ENCODE measurements at places on chromosomes 6 and 20.

DNA sequence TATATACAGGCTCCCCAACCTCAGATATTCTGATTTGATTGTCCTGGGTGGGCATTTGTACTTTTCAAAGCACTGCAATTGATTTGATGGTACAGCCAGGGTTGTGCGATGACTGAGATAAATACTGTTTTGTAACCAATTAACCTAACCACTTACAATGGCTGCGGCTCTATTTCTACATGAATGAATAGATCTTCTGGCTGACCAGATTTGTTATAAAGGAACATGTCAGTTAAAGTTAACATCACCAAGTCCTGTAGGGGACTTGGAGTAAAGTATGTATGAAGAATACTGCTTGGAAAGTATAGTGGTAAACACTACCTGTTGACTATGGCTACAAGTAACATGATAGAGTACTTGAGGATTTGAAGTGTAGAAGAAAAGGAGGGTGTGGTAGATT, 369.2 kb upstream of the JAG1 start:
- no peak for DNase-seq

DNA sequence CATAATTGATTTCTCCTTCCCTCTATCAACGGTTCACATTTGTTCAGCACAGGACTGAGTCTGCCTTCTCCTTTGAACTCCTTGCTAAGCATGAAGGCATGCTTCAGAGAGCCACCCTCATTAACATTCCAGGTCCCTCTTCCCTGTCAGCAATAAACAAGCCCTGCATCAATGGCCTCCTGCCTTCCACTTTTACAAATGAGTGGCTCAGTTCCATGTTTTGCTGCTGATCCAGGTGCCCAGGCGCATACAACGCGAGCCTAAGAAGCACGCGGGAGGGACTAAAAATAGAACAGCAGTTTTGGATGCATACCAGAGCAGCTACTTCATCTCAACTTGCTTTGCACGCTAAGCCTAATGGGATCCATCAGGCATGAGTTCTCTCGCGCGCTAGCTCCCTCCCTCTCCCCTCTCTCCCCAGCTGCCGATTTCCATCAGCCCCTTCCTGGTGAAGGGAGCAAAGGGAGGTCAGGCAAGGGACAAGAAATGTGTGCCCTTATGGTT, 53.4 kb downstream of the TRAF3IP2 start:
- peak; percentile 73 for DNase-seq

- no peak for DNase-seq
Observed at GRCh38 chr6:27778625-27779417, 133.4 kb downstream of the OR2B2 start.

DNA sequence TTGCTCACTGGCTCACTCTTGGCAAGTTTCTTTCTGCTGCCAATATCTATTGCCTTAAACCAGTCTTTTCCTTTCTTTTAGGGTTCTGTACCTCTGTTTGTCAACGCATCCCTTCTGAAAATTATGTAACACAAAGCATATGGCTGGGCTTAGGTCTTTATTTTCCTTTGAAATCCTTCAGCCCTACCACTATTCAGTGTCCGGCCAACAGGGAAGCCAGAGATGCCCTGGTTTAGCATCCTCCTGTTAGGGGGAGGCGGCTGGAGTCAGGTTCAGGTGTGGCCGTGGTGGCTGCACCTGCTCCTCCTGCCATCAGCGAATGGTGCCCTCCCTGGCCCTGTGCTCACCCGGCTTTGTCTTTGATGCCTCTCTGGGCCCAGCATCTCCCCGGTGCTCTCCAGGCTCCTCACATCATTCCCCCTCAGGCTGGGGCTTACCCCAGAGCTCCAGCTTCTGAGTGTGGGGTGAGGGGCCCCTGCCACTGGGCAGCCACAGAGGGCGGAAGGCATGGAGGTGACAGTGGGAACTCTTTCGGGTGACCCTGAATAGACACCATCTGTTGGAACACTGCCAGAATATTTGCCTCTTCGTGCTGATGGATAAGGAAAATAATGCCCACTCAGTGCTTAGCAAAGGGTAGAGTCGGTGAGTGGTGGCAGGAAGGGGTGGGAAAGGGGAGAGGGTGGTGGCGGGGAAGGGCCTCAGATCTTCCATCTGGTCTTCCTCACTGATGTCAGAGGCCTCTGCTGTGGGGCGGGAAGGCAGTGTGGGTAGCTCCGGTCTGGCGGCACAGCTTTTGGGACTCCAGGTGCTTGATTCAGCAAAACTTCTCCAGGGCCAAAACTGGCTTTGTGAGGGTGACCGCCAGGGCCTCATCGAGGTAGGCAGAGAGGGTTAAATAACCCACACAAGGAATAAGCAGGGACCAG, 97.2 kb downstream of the DACT2 start:
- DNase-seq, result no peak

DNA sequence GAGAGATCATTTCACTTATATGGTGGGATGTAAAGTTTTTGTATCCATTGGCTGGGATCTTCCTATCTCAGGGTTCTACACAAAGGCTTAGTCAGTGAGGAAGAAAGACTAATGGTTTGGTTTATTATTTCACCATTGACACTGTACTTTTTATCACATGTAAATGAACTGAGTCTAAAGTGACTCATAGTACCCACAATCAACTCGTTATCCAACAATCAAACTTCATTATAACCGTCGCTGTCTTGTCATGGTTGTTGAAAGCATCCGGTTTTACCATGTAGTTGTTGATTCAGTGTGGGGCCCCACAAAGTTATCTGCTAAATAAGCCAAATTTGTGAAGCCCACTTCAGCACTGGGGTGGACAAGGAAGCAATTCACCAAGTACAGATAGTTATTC, 55.8 kb upstream of the MTRF1L start:
- no peak for DNase-seq

DNA sequence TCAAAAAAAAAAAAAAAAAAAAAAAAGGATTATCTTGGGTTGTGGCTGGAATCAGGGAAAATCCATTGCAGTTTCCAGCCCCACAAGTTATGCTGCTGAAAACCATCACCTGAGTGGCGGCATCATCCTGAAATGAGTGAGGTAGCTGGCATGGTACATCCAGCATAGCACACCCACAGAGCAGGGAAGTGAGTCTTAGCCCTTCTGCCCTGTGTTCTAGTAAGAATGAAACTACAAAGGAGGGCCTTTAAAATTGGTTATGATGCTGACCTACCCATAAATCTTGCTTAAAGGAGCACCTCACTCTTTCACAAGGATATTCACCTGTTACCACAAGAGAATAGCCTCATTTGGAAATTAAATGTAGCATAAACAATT, 119.2 kb downstream of the NFATC2 start:
- no peak for DNase-seq

GRCh38 chr20:25237610-25238318, 10.1 kb upstream of the PYGB start:
- no peak for DNase-seq
